ENCODE measurements at places on chromosomes 13 and 19.
A peak's percentile ranks its signal among the peaks of the same experiment; 100 is the strongest.

DNA sequence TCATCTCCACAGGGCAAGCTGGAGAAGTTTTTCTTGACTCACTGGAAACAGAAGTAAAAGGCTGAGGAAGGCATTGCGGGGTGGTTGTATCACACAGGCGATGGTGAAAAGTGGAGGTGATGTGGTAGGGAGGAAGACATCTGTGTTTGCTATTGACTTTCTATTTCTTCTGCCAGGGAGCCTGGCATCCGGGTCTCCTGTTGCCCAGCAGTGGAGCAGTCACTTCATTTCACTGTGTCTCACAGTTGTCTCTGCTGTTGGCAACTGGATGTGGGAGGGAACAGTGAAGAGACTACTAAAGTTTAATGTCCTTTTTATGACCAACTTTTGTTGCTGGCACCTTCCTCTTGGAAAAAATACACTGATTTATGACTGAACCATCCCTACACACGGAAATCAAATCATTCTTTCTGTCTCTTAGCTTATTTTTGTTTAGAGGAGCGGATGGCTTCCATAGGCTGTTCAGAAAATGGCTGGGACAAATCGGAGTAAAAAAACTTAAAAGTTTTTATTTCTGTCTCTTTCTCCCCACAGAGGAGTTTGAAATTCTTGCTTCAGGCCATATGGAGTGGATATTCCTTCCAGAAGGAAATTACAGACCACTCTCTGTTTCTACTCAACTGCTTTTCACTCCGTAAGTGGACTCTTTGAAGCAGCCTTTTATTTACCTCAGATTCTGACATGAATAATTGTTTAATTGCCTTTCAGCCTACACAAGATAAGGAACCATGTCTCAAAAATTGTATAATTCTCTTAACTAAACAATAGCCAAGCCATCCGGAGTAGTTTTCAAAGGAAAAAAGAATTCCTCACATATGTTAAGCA lies 23.8 kb upstream of the MEDAG start:
- no peak for DNase-seq

GRCh38 chr19:16739546-16739945 lies 19.9 kb downstream of the NWD1 start:
- no peak for DNase-seq

- DNase-seq, result peak; percentile 99
These were observed 1.7 kb upstream of the PCDH17 start for GRCh38 chr13:57629821-57630235.

DNA sequence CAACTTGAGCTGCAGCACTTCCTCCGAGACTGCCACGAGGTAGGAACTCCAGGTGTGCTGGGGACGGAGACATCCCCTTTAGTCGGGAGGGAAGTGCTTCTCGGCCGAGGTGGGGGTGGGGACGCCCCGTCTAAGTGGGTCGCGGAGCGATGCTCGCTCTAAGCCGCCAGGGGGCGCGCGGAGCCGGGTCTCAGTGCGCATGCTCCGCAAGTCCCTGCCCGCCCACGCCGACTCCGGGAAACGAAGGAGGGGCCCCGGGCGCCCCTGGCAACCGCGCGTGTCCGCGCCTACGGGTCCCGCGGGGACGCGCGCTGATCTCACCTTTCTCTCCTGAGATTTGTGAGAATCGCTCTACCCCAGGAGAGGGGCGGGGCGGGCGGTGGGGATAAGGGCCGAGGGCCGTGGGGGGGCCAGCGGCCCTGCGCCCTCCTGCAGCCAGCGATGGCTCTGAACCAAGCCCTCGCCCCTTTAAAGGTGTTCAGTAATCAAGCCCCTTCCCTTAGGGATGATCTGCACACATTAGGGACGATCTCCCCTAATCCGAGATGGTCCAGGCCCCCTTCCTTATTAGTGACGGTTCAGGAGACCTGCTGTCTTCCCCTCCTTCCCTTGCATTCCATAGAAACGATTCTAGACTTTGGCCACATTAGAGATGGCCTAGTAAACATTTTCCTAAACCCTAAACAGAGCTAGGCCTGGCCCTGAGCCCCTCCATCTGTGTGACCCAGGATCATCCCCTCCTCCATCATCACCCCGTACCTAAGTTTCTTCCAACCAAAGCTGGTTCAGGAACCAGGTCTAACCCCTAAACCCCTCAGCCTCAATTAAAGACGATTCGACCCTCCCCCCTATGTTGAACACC lies 47.3 kb upstream of the SHKBP1 start:
- peak; percentile 85 for DNase-seq

DNA sequence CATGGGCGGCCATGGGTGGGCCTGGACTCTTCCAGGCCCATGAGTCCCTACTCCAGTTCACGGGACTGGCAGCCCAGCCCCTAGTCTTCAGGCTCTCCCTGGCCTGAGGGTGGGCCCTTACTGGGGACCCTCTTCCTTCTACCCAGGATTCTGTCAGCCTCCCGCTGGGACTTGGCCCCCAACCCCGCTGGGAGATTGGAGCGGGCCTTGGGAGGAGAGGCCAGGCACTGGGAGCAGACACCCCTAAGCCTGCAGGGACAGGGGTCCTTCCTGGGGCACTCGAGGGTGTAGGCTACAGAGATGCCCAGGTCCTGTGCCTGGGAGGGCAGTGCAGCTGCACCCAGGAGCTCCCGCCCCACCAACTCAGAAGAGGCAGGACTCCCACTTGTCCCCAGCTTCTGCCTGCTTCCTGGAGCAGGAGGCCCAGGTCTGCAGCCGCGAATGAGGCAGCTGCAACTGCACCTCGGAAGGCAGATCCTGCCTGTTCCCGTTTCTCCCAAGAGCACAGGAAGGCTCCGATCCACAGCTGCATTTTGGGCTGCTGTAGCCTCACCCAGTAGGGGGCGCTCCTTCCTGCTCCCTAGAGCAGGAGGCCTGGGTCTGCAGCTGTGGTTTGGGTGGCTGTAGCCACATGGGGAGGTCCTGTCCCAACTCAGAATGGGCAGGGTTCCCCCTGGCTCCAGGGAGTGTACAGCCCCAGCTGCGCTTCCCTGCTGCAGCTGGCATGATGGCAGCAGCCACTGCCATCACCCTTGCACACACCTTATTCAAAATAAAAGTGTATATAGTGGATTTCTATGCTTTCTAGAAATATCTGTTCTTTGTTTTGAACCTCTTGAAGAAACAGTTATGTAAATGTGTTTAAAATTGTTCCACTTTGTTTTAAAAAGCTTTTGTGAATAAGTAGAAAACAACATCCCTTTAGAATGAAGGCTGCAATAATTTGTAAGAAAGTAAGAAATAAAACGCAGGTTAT lies 46.8 kb downstream of the TEX26 start:
- DNase-seq, result no peak

DNA sequence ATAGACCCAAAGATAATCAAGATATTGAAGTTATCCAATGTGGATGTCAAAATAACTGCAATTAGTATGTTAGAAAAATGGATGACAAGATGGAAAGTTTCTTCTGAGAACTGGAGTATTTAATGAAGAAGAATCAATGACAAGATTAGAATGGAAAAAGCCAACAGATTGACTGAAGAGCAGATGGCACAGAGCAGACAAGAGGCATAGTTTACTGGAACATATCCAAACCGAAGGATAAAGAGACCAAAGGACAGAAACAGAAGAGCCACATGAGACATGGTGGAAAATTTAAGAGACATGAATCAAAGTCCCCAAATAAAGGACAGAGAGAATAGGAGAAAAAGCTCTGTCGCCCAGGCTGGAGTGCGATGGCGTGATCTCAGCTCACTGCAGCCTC lies 89.6 kb upstream of the RXFP2 start:
- DNase-seq, result no peak

- no peak for DNase-seq
These were observed 256.1 kb downstream of the SLITRK6 start for GRCh38 chr13:85543144-85543543.

DNA sequence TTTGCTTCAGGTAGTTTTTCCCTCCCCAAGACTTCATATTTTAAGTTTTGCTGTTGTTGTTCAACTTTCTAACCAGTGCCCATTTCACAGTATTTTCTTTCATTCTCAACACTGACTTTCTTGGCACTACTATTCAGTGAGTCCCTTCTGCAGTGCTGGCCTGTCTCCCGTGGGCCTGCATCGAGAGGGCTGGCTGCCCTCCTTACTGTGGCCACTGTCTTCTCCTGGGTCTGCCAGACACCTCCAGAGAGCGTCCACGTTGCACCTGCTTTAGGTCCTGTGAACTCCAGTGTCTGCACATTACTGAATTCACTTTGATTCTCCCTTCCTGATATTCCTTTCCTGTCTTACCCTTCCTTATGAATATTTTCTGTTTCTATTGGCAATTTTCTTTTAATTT lies 27.3 kb downstream of the COL4A1 start:
- no peak for DNase-seq

GRCh38 chr19:38545596-38545995 lies 72.2 kb downstream of the MAP4K1 start:
- DNase-seq, result no peak

DNA sequence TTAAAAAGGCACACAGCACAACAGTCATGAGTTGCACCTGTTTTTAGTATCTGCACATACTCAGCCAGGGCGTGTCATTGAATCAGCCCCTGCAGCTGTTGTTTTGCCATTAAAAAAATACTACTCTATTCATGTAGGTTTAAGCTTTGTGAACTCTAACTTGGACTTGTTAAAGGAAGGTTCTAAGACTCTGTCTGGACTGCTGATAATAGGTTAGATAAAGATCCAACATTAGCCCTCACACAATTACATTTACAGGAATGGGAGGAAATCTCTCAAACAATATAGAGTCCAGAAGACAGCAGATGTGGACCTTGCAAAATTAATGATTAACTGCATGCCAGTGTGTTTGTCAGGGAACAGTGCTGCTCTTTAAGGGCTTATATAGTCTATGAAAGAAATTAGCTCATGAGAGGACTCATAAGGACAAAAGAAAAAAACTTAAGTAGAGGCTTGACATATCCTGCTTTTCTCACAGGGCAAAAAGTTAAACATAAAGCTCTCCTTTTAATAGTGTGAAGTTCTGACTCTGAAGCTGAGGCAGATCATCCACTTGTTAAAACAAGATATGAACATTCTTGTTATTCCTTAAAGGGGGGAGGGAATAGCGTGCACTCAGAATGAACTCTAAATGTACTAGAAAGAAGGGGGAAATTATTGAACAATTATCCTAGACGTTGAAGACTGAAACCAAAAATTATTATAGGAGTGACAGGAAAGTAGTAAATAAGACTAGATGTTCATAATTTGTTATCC lies 243.6 kb downstream of the NDFIP2 start:
- no peak for DNase-seq

GRCh38 chr19:19381007-19381926 lies 24.2 kb upstream of the GATAD2A start:
- DNase-seq, result no peak

- DNase-seq, result no peak
These were observed 50.1 kb downstream of the ITGBL1 start for GRCh38 chr13:101502618-101503017.

DNA sequence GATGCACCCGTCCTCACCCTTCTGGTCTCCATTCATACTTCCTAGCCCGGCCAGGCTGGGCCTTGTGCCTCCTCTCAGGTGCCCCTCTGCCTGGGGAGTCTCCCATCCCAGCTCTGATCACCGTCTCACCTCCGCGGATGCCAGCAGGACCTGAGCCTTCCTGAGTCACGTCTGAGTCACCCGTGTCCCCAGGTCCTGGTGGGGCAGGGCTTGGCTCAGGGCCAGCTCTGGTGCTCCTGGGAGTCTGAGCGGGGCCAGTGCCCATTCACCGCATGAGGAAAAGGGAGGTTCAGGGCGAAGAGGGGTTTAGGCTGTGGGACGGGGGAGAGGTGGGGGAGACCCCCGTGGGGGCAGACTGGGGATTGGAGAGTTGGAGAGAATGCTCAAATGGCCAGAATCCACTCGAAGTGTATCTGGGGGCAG lies 593 bp downstream of the ATP8B3 start:
- DNase-seq, result no peak

DNA sequence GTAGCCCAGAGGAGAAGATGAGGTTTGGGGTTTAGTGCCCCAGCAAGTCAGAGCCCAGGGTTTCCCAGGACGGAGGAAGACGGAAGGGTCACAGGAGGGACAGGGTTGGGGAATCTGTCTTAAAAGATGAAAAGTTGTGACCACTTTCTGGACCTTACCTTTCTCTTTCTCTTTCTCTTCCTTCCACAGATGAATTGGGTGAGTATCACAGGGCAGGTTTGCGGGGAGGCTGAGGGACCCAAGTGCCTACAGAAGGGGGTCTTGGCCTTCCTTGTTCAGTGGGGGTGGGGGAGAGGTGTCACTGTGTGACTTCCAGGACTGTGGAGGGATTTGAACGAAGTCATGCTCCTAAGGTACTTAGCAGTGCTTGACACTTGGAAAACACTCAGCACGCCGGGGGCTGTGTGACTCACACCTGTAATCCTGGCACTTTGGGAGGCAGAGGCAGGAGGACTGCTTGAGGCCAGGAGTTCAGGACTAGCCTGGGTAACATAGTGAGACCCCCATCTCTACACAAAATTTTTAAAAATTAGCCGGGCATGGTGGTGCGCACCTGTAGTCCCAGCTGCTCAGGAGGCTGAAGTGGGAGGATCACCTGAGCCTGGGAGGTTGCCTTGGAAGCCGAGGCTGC lies 8.5 kb downstream of the RELB start:
- no peak for DNase-seq

DNA sequence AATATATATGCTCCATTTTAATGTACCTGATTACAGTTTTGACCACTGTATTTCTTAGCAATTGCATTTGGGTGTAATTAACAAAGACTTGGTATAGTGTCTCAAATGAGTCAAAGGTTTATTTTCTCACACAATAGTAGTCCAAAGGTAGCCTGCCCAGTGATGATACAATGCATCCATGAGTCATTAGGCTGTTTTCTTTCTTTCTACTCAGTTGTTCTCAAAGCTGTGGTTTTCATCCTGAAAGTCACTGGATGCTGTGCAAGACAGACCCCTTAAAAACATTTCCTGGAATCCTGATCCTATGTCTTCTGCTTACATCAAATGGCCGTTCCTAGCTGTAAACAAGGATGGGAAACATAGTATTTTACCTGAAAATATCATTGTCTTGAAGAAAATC lies 651.2 kb upstream of the MIR17HG start:
- no peak for DNase-seq

- no peak for DNase-seq
These were observed 27.3 kb upstream of the TPP2 start for GRCh38 chr13:102569488-102569887.

- DNase-seq, result no peak
These were observed 5.3 kb downstream of the GPX4 start for GRCh38 chr19:1109032-1109551.

GRCh38 chr13:31020996-31021395 lies 88.5 kb downstream of the TEX26 start:
- no peak for DNase-seq

DNA sequence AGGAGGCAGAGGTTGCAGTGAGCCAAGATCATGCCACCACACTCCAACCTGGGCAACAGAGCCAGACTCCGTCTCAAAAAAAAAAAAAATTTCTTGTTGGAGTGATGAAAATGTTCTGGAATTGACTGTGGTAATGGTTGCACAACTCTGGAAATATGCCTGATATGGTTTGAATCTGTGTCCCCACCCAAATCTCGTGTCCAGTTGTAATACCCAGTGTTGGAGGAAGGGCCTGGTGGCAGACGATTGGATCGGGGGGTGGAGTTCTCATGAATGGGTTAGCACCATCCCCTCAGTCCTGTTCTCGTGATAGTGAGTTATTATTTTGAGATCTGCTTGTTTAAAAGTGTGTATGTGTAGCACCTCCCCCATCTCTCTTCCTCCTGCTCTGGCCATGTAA lies 41.1 kb upstream of the MAP3K10 start:
- DNase-seq, result no peak
